Left hindlimb (tissue), 1 donor: ENCODE measurements at places on chromosomes 3 and 15.

DNA sequence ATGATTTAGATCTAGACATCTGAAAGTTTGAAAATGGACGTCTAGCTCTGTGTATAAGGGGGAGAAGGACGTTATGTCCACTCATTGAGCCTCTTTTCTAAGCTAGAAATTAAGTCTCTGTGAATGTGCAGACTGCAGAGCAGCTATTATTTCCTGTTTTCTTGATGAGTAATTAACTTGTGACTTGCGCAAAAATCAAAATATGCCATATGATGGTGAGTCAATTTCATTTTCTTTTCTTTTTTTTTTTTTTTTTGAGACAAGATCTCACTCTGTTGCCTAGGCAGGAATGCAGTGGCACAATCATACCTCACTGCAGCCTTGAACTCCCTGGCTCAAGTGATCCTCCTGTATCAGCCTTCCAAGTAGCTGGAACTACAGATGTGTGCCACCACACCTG lies 14.1 kb downstream of the LACTB start:
- DNase-seq = no peak

DNA sequence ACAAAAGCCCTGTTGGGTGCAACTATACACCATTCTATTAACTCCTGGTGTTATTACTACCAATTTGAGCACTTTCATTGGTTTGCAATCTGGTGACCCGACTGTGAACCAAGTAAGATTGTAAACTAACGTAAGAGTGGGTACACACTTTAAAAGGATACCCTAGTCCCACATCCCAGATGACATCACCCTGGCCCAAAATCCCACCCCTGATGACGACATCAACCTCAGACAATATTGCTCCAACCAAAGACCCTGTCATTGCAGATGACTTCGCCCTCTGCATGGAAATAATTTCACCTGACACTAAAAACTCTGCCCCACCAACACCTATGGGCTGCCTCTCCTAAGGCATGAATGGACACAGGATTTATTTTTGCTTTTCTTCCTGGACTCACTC lies 25.6 kb upstream of the MKRN3 start:
- DNase-seq = no peak

- no peak for DNase-seq
Measured at GRCh38 chr15:81047928-81048327, 47.2 kb downstream of the TLNRD1 start.

DNA sequence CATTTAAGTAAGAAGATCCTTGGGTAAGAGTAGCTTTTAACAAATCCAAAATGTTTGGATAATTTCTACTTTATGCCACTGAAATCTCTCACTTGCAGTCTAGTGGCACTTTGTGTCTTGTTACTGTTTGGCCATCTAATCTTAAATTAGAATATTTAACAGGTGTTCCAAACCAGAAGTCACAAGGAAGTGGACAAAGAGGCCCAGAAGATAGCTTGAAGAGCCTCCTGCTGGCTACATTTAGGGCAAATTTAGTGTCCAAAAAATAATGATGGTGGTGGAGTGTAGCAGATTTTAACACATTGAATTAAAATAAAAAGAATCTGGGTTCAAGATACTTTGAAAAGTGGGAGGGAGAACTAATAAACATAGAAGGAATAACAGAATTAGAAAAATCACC lies 172.2 kb downstream of the GHSR start:
- DNase-seq = no peak

DNA sequence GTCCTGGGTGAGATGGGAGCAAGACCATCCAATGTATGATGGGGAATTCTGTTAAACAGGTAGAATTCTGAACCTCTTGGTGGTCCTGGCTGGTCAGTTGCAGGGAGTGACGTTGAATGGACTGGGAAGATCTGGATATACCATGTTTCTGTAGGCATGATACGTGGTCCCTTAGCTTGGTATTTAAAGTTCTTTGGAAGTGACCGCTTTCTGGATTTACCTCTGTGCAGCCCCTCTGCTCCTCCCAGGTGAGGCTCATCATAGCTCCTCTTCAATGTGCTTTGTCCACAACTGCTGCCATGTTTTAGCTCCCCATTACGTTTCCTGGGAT lies 37.2 kb downstream of the SMAD3 start:
- no peak for DNase-seq

DNA sequence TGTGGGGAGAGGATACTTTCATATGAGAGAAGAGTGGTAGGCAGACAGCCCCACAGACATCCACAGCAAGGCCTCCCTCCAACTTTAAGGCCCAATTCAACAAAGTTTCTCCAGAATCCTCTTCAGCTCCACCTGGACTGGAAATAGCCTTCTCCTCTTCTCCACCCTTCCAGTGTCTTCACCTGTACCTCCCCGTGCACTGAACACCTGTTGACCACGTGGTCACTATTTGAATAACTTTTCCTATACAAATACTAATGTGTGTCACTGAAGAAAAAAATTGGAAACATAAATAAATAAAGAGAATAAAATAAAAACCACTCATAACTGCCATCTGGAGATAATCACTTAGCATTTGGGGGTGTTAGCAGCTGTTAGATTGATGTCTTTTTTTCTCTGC lies 52.9 kb downstream of the CCNL1 start:
- DNase-seq = no peak

GRCh38 chr3:183586477-183586876 lies 31.0 kb upstream of the KLHL6 start:
- DNase-seq = no peak

- no peak for DNase-seq
Measured at GRCh38 chr3:57652203-57652602, 40.7 kb downstream of the DENND6A start.

GRCh38 chr3:63470745-63471144 lies 181.7 kb upstream of the SNTN start:
- DNase-seq = no peak
